CD8-positive, alpha-beta memory T cell (primary cell): ENCODE measurements at places on chromosomes 13 and 19. TPM values are rescaled to one million over a fixed set of nuclear protein-coding genes. Genes with fewer than 3 reads are reported as not detected.

PRX gene
- 1.6 TPM for total RNA-seq

PSG6 gene
- not detected for total RNA-seq

IGLON5 gene
- total RNA-seq: 0.09 TPM

- DNase-seq: no peak
Measured at GRCh38 chr13:95411428-95412040, 110.3 kb upstream of the ABCC4 start.

DNA sequence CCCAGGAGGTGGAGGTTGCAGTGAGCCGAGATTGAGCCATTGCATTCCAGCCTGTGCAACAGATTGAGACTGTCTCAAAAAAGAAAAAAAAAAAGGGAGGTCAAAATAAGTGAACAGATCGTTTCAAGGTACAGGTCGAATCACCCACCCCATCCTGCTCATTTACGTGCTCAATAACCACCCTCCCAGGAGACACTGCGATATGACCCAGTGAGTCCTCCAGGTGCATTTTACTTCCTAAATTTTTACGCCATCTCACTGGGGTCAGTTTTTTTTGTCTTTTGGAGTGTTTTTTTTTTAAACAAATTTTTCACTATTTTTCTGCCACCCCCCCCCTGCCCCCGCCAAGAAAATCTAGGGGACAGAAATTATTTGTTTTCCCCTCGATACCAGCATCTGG lies 68.1 kb downstream of the ZNF486 start:
- DNase-seq: no peak

DNA sequence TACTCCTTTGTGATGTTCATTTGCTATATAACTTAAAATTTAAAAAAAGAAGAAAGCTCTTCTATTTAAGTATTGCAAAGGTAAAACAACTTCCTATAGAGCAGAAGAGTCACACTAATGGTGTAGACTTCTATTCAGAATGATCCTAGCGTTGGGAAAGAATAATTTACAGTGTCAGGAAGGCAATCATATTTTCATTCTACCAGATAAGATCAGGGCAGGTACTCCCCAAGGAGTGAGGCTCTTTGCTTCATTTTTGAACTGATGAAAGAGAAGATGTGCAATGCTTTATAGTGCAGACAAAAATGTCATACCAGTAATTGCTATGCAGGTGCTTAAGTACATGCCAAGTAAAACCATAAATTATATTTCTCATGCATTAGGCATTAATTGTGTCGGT lies 1193.0 kb downstream of the PCDH9 start:
- DNase-seq: no peak
